ENCODE measurements at places on chromosomes 1 and 21. TPM values are rescaled to one million over a fixed set of nuclear protein-coding genes. Genes with fewer than 3 reads are reported as not detected.
A peak's percentile ranks its signal among the peaks of the same experiment; 100 is the strongest.

DNA sequence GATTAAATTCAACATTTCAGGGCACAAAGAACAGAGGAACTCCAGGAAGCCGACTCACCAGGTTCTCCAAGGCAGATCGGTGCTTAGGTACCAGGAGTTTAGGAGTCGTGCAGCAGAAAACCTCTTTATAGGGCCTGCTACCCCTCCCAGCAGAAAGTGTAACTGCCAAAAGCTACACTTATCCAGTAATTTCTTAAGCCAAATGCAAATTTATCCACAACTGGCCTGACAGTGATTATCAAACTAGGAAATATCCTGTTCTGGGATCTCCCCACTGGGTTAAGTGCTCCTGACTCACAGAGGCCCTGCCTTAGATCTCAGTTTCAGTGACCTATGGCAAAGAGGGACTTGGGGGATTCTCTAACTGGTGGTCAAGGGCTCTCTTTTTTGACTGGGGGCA is at the start of gene SPRR2F:
TSS of gene SPRR2F (minus strand) at position 101 of the 400 bp plus-strand sequence. CDS start 783 bp downstream, outside the sequence.
- ATAC-seq = no peak

DNA sequence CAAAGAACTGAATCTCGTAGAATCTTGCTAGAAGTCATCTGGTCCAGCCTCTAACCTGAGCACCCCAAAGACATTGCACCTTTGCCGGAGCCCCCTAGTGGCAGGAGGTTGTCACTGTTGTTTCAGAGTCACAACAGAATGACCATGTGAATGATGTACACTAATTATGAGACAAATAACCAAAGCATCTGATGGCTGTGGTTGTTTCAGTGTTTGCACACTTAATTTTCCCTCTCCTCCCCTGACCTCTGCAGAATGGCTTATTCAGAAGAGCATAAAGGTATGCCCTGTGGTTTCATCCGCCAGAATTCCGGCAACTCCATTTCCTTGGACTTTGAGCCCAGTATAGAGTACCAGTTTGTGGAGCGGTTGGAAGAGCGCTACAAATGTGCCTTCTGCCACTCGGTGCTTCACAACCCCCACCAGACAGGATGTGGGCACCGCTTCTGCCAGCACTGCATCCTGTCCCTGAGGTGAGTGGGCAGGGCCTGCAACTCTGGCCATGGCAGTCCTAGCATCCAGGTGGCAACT is 26.4 kb downstream of the TRAF5 start:
- ATAC-seq = no peak

TMPRSS15 gene
- not detected for total RNA-seq

AIM2 gene
- 0.19 TPM for total RNA-seq

TRIM46 gene
- 1.9 TPM for total RNA-seq

GRCh38 chr1:22804406-22804805 is 93.8 kb downstream of the EPHB2 start:
- ATAC-seq = no peak

KRTAP21-2 gene
- total RNA-seq = not detected

GRCh38 chr1:91830242-91831131 is 55.5 kb downstream of the TGFBR3 start:
- peak; percentile 77 for ATAC-seq

DNA sequence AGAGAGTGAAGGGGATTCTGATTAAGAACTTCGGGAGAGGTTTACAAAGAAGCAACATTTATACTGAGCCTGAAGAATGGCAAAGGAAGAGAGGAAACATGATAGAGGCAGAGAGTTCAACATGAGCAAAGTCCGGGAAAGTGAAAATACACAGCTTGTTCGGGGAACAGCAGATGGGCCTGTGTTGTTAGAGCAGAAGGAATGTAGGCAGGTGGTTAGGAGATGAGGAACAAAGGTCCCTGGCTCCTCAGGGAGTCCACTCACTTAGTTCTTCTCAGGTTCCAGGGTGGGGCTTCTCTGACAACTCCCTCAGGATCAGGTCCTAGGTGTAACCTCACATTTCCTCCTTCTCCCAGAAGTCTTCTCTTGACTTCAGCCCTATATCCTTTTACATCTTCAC is 5.1 kb upstream of the ZNF326 start:
- ATAC-seq = no peak

- peak; percentile 70 for ATAC-seq
Observed at GRCh38 chr1:226568077-226568831, 19.7 kb downstream of the STUM start.

DNA sequence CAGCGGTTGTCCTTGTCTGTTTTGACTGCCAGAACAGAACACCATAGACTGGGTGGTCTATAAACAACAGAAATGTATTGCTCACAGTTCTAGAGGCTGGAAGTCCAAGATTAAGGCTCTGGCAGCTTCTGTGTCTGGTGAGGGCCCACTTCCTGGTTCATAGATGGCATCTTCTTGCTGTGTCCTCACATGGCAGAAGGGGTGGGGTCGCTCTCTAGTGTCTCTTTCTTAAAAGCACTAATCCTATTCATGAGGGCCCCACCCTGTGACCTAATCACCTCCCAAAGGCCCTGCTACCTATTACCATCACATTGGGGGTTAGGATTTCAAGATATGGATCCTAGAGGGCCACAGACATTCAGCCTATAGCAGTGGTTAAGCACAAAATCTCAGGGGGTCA is 304.4 kb downstream of the NFIA start:
- ATAC-seq = no peak

DNA sequence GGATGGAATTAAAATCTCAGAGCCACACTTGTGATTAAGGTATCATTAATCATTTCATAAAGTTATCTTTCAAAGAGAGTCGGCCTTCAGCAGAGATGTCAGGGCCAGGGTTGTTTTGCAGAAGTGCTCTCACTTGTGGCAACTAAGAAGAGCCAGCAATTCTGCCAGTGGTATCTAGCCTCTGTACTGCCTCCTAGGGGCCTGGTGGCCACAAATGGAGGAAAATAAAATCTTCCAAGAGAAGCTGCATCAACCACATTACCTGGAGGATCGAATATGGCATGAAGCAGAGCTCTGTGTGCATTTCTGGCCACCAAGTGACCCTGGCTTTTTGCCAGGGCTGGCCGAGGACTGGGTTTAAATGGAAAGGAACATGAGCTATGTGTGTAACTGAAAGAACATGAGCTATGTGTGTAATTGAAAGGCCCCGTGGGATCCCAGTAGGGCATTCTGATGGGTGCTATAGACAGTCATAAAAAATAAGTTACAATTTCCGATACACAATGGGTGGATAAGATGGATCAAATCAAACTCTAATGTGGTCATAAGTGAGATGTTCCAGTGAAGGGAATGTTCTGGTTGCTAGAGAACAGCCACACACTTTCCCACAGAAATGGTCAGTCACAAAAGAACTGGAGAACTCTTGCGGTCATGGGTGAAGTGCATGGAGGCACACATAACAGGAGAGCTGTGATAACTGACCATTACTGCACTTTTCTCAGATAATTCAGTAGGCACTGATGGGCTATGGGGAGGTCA is 335.8 kb downstream of the CAMTA1 start:
- ATAC-seq = no peak

Measured in gastroesophageal sphincter (tissue), 4 donors.